ENCODE measurements at places on chromosomes 12 and 14.

GRCh38 chr12:38695057-38695456, 210.3 kb downstream of the CPNE8 start:
- no peak for DNase-seq

GRCh38 chr12:77045183-77045582, 20.2 kb downstream of the E2F7 start:
- DNase-seq = no peak

DNA sequence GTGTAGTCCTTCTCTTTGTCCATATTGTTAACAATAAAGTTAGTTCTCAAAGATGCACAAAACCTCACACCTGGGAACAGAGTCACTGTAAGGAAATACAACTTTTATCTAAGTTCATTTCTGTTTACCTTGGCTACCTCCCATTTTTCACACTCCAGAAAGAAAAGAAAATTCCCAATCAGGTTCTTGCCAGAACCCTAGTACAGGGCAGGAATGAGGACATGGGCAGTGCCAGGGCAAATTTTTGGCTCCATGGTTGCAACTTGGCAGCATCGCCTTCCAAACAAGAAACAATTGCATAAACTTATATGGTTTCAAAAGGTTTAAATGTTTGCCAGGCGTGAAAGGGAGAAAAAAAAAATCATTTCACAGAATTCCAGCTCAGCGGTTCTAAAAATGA, 296.3 kb upstream of the PRKD1 start:
- DNase-seq = no peak

DNA sequence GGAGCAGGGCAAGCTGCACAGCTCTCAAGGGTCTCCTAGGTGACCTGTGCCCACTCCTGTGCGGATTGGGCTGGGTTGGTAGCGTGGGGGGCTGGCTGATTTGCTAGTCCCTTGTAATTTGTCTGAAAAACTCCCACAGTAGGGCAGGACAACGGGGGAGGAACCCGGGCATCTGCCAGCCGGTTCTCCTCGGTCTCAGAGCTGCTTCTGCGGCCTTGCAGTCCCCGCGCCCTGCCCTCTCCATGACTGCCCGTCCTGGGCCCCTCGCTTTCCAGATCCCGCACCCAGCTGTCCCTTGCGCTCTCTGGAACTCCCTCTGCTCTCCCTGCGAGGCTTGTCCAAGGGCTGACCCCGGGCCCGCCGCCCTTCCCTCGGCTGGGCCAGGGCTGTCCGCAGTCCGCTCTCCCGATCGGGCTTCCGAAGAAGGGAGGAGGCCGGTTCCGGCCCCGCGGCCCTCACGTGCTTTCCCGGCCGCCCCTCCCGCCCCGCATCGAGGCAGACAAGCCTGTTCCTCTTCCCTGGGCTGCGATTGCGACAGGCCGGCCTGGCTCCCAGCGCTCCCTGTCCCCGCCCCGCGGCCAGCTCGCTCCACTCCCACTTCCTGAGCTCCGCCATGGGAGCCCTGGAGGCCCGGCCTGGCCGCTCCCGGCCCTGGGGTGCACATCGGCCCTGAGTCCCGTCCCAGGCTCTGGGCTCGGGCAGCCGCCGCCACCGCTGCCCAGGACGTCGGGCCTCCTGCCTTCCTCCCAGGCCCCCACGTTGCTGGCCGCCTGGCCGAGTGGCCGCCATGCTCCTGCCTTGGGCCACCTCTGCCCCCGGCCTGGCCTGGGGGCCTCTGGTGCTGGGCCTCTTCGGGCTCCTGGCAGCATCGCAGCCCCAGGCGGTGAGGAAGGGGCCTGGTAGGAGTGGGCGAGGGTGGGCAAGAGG, at the start of gene LTBR:
Gene LTBR, plus strand, starts transcription at position 591 of the 927 bp plus-strand sequence. Its CDS starts 197 bp downstream, at position 788.
- peak; percentile 96 for DNase-seq

- no peak for DNase-seq
Observed at GRCh38 chr12:105369014-105369413, 38.5 kb downstream of the C12orf75 start.

DNA sequence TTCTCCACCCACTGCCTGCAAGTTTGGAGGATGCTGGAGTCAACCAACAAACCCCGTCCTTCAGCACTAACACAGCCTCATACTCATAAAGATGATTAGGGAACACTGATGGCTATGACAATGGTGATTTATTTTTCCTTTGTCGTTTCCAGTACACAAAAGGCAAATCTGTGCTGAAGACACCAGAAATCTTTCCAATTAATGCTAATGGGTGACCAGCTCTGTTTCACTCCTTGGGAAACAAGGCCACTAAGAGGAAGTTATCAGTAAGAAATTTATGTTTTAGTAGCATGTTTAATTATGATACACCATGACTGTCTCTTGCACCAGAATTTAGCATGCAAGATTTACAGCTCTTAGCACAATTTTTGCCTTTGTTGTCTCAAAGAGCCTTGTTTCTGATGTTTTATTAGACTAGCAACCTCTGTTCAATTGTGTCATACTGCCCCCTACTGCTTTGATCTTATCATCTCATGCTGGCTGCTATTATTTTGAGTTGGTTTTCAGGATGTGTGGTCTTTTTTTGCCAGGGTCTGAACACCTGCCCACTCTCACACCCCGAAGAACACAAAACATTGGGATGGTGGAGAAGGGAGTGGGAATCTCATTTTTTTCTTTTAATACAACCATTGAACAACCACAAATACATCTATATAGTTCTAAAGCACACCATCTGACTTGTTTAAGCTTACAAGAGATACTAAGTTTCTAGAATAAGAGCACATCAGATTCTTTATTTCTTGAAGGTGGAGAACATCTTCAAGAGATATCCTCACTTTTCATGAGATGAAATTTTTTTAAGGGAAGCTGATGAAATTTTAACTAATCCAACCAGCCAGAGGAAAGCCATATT, 160.9 kb downstream of the SPTSSA start:
- peak; percentile 85 for DNase-seq

DNA sequence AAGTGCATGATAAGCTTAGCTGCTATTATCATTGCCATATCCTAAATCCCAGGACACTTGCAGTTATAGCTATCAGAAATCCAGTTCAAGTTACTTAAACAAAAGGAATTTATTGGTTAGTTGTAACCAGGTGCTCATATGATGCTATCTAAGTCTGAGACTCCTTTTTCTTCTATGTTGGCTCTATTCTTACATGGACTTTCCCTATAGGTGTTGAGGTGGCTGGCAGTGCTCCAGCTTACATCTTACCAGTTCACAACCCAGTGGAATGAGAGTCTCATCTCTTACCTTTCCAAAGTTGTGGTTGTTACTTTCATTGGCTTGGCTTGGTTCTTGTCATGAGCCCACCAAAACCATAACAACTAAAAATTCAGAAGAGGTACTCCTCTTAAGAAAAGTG, 94.6 kb downstream of the DACT1 start:
- no peak for DNase-seq

GRCh38 chr14:96299441-96299840, 43.4 kb downstream of the BDKRB1 start:
- no peak for DNase-seq

- DNase-seq = peak; percentile 93
Observed at GRCh38 chr14:77094672-77095284, 3.3 kb upstream of the CIPC start.

GRCh38 chr14:42862114-42862513, 1255.4 kb downstream of the LRFN5 start:
- DNase-seq = no peak

DNA sequence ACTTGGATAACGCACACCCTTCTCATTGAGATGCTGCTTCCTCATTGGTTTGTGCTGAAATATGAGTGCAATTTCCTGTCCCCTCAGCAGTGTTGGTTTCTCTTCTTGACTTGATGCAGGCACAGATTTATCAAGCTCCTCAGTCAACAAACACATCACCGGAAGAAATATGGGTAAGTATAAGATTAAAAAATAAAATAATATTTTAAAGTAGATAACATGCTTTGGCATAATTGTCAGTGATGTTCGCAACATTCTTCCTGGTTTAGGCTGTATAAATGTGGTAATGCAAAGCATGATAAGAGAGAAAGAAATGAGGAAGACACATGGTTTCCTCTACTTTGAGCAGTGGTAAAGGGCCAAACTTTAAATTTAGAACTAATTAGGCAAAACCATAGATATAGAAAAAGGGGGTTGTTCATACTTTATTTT, at the start of gene GPR65:
Gene GPR65, plus strand, starts transcription at position 86 of the 432 bp plus-strand sequence. CDS start 5,713 bp downstream, outside the sequence.
- DNase-seq = no peak

- no peak for DNase-seq
Observed at GRCh38 chr14:21940887-21941856, 267.6 kb upstream of the OR4E1 start.

GRCh38 chr12:13028825-13029570, 15.2 kb upstream of the FAM234B start:
- DNase-seq = no peak
